Naive thymus-derived CD8-positive, alpha-beta T cell (primary cell): ENCODE measurements at places on chromosomes 4 and X. TPM values are rescaled to one million over a fixed set of nuclear protein-coding genes. Genes with fewer than 3 reads are reported as not detected.

The DMRTC1 gene
- polyA plus RNA-seq: 0.15 TPM

The PPP4R3C gene
- polyA plus RNA-seq: not detected

The FHDC1 gene
- polyA plus RNA-seq: not detected

The MSX1 gene
- not detected for polyA plus RNA-seq

The ZBED1 gene
- polyA plus RNA-seq: 43.4 TPM

The CCDC149 gene
- polyA plus RNA-seq: not detected

The HSD17B11 gene
- 97.0 TPM for polyA plus RNA-seq

The TIGD4 gene
- 0.12 TPM for polyA plus RNA-seq

The MAGEA2B gene
- polyA plus RNA-seq: not detected

The VCX gene
- polyA plus RNA-seq: not detected

The TREX2 gene
- 0.30 TPM for polyA plus RNA-seq

The RTL9 gene
- polyA plus RNA-seq: not detected

The SUPT20HL2 gene
- not detected for polyA plus RNA-seq

The TMSB15A gene
- polyA plus RNA-seq: not detected

The SOWAHD gene
- 0.47 TPM for polyA plus RNA-seq

The BCORL1 gene
- 1.8 TPM for polyA plus RNA-seq

The SLIT2 gene
- not detected for polyA plus RNA-seq

The STS gene
- polyA plus RNA-seq: 0.63 TPM

The CPE gene
- not detected for polyA plus RNA-seq

The USP17L18 gene
- polyA plus RNA-seq: not detected

The CPZ gene
- polyA plus RNA-seq: not detected

The FAM9B gene
- polyA plus RNA-seq: not detected

The WAS gene
- 13.9 TPM for polyA plus RNA-seq

The MAGEE1 gene
- polyA plus RNA-seq: 3.7 TPM

The CETN2 gene
- polyA plus RNA-seq: 27.7 TPM

The TLR1 gene
- polyA plus RNA-seq: 7.1 TPM

The CXorf49 gene
- polyA plus RNA-seq: not detected

The TSPAN7 gene
- polyA plus RNA-seq: 0.88 TPM

The ASB9 gene
- polyA plus RNA-seq: 2.7 TPM

The TMPRSS11D gene
- polyA plus RNA-seq: not detected

The TCEAL2 gene
- polyA plus RNA-seq: 1.8 TPM

The FAM184B gene
- 0.03 TPM for polyA plus RNA-seq

The EPGN gene
- polyA plus RNA-seq: not detected

The XK gene
- polyA plus RNA-seq: not detected

The ADGRL3 gene
- not detected for polyA plus RNA-seq

The CNOT6L gene
- polyA plus RNA-seq: 60.2 TPM

The BEX5 gene
- 9.9 TPM for polyA plus RNA-seq

The G3BP2 gene
- 125 TPM for polyA plus RNA-seq

The VSIG4 gene
- polyA plus RNA-seq: not detected

The ATP8A1 gene
- polyA plus RNA-seq: 31.1 TPM

The DKK2 gene
- not detected for polyA plus RNA-seq

The NR3C2 gene
- 9.2 TPM for polyA plus RNA-seq

The RNF212 gene
- polyA plus RNA-seq: 4.4 TPM

The POLN gene
- polyA plus RNA-seq: 0.44 TPM

The IGSF1 gene
- polyA plus RNA-seq: not detected

The RRH gene
- not detected for polyA plus RNA-seq

The COX7B2 gene
- not detected for polyA plus RNA-seq

The SPANXN4 gene
- polyA plus RNA-seq: not detected

The KCNE5 gene
- polyA plus RNA-seq: not detected

The PSAPL1 gene
- not detected for polyA plus RNA-seq

The TRIM75 gene
- polyA plus RNA-seq: not detected

The AGA gene
- 39.4 TPM for polyA plus RNA-seq

The OTC gene
- polyA plus RNA-seq: not detected

The HELQ gene
- polyA plus RNA-seq: 27.5 TPM
